HuH-7 (cell line): ENCODE measurements at places on chromosomes 4 and X.
A peak's percentile ranks its signal among the peaks of the same experiment; 100 is the strongest.

DNA sequence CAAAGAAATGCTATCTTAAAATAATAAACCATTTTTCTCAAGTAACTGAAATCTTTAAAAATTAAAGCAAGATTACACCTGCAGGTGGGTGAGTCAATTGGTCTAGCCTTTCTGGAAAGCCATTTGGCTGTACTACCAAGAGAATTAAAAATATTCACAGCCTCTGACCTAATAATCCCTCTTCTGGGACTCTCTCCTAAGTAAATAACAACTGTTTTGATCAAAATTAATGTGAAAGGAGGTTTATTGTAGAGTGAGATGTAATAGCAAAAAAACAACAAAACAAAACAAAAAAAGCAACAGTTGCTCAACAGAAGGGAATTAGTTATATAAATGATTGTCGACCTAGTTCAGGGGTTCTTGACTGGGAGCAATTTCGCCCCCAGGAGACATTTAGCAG is 89.0 kb downstream of the GEMIN8 start:
- no peak for DNase-seq

DNA sequence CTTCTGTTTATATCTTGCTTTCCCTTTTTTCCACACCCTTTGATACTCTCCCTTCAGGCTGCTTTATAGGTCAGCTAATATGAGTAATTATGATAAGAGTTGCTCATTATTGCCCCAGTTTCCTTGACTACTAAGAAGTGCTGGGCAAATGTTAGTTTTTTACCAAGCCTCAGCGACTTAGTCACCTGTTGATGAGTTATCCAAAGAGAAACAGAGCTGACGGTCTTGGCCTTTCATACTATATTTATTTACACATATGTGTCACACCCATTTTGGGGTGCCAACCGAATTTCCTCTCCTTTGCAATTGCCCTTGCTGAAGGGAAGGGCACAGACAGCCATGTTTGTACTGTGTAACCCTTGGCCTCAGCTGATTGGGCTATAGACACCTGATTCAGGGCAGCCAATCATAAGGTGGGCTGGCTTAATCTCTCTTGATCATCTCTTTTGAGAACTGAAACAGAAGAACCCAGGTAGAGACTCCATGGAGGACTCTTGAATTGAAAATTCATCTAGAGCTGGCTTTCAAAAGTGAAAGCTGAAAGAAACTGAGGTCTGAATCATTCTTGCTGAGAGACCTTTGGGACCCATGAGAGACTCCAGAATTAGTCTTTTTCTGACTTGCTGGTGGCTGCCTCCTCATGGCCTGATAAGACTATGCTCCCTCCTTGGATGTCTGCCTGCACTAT is 111.7 kb upstream of the RPS6KA3 start:
- DNase-seq = no peak

DNA sequence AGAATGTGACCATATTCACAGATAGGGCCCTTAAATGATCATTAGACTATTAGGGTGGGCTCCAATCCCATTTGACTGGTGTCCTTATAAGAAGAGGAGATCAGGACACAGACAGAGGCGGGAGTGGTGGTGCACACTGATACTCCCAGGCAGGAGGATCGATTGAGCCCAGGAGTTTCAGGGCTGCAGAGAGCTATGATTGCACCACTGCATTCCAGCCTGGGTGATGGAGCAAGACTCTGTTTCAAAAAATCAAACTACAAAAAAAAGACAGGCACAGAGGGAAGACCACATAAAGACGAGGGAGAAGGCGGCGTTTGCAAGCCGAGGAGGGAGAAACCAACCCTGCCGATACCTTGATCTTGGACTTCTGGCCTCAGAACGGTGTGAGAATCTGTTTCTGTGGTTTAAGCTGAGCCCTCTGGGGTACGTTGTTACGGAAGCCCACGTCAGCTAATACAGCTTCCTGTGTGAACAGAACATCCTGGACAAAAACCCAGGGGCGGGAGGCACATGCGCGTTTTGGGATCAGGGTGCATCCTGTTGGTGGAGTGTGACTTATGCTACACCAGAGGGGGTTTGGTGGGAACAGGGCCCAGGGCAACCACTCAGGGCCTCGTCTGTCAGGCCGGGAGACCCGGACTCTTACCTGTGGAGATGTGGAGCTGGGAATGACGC is 211.8 kb upstream of the PSAPL1 start:
- DNase-seq = no peak

- DNase-seq = no peak
Measured at GRCh38 chrX:136255541-136255940, 4.3 kb upstream of the MAP7D3 start.

- DNase-seq = no peak
Measured at GRCh38 chr4:153560908-153561307, 94.7 kb downstream of the TMEM131L start.

- DNase-seq = no peak
Measured at GRCh38 chrX:107204068-107204605, 2.1 kb downstream of the NUP62CL start.

GRCh38 chrX:15204130-15204751 is 65.6 kb downstream of the ASB9 start:
- no peak for DNase-seq

DNA sequence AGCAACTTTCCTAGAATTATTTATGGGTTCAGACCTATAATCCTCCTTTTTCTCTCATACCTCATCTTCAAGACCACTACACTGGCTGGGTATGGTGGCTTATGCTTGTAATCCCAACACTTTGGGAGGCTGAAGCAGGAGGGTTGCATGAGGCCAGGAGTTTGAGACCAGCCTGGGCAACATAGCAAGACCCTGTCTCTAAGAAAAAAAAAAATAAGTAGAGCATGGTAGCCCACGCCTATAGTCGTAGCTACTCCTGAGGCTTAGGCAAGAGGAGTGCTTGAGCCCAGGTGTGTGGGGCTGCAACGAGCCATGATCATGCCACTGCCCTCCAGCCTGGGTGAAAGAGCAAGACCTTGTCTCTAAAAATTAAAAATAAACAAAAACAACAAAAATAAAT is 832.4 kb downstream of the PCDH18 start:
- DNase-seq = no peak

- no peak for DNase-seq
Measured at GRCh38 chr4:25769251-25769650, 93.5 kb downstream of the SEL1L3 start.

DNA sequence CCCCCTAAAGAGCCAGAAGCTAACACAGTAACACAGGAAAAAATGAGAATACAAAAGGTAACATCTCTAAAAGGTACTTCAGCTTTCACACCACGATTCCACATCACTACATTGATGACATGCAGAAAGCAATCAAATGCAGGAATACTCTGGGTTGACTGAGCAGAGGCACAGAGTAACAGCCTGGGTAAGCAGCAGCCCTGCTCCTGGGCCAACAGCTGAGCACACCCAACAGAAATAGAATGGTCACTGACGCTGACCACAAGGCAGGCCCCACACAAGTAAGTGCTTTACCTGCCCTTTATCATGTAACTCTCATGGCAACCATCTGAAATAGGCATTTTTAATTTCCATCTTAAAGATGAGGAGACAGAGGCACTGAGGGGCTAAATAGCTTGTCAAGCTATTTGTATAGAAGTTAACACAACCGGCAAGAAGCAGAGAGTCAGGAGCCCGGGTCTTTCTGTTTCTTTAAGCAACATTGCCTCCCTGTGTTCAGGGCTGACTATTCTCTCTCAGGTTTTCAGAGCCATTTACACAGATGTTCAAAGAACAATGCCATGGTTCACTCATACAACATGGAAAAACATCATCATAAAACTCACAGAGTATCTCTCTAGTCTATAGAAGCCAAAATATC is 168.9 kb downstream of the ZNF674 start:
- DNase-seq = no peak

DNA sequence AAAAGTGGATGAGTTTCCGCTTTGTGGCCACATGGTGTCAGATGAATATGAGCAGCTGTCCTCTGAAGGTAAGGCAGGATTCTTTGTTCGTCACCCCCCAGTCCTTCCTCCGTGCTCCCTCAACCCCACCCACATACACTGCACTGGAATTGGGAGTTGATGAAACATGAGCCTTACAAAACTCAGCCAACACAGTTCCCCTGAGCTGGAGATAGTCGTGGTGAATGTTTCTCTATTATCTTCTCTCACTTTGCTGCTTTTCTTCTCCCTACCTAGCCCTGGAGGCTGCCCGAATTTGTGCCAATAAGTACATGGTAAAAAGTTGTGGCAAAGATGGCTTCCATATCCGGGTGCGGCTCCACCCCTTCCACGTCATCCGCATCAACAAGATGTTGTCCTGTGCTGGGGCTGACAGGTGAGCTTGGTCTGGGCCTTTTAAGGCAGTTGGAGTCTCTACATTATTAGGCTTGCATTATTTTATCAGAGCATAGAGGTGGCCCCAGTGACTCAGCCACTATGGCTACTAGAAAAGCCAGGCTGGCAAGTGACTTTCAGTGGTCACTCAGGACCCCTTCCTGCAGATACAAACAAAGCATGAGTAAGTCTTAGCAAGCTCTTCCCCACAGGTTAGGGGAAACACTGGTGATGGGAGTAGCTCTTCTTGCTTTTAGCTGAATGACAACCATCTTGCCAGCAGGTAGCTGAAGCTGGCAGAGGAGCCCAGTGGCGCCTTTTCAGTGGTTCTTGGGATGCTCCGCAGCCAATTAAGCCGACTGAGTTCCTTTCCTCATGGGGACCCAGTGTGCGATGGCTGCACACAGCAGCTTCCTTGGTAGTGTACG is 1.6 kb downstream of the RPL10 start:
- DNase-seq = no peak

DNA sequence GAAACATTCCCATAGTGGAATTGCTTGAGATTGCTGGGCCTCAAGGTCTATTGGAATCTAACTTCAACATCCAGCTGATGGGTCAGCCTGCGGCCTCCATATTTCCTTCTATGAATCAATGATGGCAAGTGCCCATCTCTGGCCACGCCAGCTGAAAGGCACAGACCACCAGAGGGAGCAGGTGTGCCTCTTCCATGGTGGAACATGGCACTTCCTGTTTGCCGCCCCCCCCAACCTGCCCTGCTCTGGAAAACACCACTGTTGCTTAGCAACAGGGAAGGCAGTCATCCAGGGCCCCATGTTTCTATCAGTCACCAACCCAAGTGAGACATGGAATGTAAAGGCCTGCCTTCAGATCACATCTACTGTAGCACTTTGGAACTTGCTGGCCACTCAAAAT is 11.6 kb downstream of the PAGE4 start:
- DNase-seq = peak; percentile 30

GRCh38 chrX:150663073-150663472 is 30.1 kb upstream of the MTMR1 start:
- no peak for DNase-seq

DNA sequence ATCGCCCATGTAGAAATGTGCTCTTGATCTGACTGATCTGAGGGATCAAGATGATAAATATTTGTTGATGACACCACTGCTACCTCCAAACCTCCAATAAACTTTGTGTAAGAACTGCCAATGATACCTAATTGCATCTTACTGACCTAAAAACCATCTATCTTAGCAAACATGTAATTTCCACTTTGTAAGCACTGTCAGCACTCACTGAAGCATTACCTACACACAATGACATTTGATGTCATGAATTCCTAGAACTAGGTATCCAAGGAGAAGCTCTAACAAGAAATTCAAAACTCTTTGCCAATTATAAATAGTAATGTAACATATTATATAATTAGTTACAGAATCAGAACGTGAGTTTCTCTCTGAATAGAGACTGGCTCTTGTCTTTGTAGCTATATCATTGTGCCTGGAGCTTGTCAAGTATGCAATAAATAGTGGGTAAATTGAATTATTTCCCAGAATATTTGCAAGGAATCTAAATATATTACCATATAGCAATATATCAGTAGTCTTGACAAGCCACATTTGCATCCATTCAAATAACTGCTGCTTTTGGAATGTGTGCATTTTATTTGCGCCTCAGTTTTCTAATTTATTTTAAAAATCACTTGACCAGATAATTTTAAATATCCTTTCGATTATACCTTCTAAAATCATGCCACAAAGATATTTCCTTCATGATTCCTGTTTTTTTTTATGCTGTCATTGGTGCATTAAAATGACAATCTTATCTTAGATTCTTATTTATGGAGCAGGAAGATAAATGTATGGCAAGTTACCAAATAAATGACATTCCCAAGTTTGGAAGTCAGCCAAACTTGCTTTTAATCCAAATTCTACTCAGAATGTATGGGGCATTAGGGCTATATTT is 232.3 kb upstream of the NEIL3 start:
- no peak for DNase-seq

DNA sequence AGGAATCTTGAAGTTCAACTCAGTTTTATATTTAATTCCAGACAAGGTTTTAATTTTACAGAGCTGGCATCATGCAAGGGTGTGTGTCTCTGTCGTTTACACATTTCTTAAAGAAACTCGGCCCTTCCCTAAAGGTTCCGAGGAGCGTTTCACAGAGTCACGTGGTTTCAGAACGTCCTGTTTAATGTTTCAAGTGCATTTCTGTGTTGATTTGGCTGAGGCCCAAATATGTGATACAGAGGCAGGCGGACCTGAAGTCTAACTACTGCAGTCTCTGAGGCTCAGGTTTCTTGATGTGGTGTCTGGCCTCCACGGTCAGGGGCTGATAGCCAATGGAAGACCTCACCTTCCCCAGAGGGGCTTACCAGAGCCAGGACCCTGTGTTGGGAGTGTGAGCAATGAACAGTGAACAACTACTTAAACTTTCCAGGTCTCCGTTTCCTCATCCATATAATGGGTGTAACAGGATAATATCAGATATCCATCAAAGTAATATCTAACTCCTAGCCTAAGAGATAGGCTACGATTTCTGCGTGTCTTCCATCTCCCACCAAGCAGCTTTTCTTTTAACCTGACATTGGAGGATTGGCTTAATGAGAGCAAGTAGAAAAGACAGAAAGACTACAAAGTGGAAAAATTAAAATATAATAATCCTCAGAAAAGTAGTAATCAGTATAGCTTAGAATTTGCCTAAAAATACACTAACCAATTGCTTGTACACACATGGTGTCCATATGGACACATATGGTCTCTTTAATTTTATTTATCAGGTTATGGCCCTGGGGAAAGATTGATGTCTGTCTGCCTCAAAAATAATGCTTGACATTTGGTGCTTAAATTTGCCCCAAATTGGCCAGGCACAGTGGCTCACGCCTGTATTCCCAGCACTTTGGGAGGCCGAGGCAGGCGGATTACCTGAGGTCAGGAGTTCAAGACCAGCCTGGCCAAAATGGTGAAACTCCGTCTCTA is 50.0 kb upstream of the TRIM2 start:
- no peak for DNase-seq

DNA sequence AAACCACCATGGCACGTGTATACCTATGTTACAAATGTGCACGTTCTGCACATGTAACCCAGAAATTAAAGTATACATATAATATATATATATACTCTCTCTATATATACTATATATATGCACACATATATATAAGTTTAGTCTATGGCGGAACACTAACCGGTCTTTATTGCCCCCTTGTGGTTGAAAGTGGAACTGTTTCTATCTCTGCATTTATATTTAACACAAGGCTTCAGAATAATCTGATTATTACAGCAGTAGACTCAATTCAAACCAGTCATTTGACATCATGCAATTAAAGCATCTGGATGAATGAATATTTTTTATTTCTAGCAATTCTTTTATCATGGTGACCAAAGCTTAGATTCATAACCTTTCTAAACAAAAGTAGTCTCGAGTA is 14.6 kb downstream of the RAB9B start:
- DNase-seq = no peak

GRCh38 chr4:173398220-173398619 is 696 bp downstream of the SCRG1 start:
- no peak for DNase-seq
